ENCODE measurements at places on chromosomes 2 and 18.

DNA sequence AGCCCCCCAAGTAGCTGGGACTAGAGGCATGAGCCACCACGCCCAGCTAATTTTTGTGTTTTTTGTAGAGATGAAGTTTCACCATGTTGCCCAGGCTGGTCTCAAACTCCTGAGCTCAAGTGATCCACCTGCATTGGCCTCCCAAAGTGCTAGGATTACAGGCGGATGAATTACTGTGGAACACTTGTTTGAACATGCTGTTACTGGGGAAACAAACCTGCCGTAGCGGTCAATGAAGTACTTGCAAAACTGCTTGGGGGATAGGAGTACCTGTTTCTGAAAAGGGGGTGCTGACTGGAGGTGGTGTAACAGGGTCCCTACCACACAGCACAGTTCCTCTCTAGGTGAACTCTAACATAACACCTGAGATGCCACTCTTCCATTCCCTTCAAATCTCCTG lies 5.9 kb upstream of the IMPACT start:
- DNase-seq = no peak

GRCh38 chr2:68203587-68203986 lies 45.9 kb downstream of the PNO1 start:
- DNase-seq = no peak

- no peak for DNase-seq
Measured at GRCh38 chr18:67134911-67135310, 381.6 kb downstream of the DSEL start.

- DNase-seq = no peak
Measured at GRCh38 chr18:61282926-61283325, 50.3 kb upstream of the CDH20 start.

GRCh38 chr2:219512524-219513216 lies 1.6 kb upstream of the ASIC4 start:
- no peak for DNase-seq

DNA sequence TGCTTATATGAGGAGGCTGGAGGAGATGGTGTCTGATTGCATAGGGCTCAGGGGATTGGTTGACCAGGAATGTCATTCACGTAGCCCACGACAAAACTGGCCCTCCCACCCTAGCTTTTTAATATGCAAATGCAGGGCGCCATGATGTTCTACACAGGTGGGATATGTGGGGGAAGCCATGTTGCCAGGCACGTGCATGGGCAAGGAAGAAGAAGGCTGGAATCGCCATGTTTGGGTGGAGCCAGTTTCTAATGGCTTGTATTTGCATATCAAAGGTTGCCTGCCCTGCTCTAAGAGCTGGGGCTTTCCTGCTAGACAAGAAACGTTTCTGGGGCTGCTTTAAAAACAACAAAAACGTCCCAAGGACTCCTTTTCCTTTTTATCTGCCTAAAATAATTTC lies 26.5 kb upstream of the LINC00305 start:
- no peak for DNase-seq

DNA sequence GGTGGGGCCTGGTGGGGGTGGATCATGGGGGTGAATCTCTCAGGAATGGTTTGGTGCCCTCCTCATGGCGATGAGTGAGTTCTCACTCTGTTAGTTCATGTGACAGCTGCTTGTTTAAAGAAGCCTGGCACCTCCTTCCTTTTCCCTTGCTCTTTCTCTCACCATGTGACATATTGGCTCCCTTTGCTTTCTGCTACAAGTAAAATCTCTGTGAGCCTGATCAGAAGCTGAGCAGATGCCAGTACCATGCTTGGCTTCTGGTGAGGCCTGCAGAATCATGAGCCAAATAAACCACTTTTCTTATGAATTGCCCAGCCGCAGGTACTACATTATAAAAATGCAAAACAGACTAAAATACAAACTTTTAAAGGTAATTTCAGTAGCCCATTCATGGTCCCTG lies 73.4 kb upstream of the TEX51 start:
- no peak for DNase-seq

DNA sequence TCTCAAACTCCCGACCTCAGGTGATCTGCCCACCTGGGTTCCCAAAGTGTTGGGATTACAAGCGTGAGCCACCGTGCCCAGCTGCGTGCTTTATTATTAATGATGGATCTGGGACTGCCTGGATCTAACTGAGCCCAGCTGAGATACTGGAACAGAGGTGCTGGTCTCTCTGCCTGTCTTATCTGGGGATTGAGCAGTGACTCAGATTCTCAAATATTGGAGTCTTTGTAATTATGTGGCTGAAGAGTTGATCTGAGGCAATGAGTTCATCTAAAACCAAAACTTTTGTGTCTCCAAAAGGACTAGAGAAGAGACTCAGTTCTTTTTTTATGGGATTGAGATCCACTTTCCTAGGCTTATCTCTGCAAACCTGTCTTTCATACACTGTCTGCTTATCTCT lies 16.3 kb downstream of the PLEKHB2 start:
- DNase-seq = peak; percentile 6

- peak; percentile 95 for DNase-seq
Measured at GRCh38 chr18:70154591-70155194, 50.8 kb downstream of the RTTN start.

DNA sequence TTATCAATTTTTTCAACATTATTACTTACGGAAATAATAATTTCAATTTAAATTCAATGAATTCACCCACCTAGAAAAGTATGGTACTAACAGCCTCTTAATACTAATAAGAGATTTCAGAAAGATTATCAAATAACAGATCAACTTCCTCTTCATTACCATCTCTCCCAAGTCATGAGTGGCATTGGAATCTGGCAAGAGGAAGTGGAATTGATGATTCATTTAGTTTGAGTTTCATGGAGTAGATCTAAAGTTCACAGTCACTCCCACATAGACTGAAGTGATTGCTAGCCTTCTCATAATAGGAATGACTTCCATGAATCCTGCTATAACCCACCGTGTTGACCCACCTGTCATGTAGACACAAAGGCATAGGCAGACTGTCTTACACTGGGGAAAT lies 77.7 kb upstream of the WDR75 start:
- DNase-seq = peak; percentile 82

DNA sequence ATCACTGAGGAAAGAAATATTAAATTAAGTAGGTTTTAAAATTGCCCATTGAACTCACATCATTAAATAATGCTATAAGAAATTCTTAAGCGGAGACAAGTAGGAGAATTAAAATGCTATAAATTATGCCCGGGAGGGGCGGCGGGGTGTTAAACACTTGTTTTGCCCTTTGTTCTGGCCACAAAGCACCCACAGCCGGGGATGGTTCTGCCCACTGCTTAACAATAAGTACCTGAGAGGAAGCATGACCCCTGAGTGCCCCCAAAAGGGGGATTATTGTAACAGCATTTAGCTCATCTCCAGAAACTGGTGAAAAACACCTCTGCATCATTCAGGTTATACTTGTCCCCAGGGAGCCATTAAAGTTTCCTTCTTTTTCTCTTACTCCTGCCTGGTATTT lies 332.7 kb upstream of the POU3F3 start:
- DNase-seq = no peak

DNA sequence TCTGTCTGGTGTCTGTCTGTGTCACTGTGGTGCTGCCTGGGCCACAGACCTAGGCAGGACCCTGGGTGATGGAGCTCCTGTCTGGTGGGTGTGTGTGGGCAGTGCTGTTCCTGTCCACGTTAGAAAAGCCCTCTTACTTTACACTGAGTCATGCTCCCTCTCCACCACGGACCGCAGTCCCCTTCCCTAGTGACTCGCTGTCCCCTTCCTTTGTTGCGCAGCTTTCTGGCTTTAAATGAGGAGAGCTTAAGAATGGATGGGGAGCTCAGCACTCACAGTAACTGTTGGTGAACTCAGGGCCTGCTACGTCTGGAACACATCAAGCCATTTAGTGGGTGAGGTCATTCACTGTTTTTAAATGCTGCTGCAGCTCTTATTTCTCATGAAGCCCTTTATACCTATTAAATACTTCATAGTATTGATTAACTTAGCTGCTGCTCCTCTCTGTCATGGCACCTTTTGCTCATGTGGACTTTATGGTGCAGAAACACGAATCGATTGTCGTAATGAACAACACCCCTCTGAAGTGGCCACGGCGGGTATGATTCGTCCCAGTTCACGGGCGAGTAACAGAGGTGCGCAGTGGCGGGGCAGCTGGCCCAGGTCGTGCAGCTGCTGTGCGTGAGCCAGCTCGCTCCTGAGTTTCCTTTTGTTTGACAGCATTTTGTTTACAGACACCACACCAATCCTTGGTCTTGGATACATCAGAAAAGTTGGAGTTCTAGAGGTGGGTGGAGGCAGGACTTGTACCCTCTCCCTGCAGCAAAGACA lies 100.4 kb downstream of the LDLRAD4 start:
- peak; percentile 24 for DNase-seq

- no peak for DNase-seq
Measured at GRCh38 chr18:21960189-21960588, 209.2 kb upstream of the GATA6 start.

DNA sequence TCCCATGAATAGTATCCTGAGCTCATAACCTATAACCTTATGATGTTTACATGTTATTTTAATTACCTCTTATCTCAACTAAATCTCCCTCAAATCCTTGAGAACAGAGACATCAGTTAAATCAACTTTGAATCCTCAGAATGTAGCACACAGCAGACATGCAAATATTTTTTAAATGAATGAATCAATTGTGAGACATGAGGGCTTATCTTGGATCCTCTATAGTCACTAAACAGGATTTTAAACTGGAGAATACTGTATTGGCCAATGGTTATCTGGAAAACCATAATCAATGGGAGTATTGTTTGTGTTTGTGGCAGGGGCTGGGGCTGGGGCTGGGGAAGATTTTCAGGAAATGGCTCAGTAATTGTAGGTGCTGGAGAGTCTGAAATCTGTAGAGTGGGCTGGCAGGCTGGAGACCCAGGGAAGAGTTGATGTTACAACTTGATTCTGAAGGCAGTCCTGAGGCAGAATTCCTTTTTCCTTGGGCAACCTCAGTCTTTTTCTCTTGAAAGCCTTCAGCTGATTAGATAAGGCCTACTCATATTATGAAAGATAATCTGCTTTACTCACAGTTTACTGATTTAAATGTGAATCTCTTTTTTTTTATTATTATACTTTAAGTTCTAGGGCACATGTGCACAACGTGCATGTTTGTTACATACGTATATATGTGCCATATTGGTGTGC lies 106.3 kb downstream of the NCOA1 start:
- no peak for DNase-seq

- DNase-seq = peak; percentile 2
Measured at GRCh38 chr2:128489526-128490273, 171.0 kb upstream of the HS6ST1 start.

DNA sequence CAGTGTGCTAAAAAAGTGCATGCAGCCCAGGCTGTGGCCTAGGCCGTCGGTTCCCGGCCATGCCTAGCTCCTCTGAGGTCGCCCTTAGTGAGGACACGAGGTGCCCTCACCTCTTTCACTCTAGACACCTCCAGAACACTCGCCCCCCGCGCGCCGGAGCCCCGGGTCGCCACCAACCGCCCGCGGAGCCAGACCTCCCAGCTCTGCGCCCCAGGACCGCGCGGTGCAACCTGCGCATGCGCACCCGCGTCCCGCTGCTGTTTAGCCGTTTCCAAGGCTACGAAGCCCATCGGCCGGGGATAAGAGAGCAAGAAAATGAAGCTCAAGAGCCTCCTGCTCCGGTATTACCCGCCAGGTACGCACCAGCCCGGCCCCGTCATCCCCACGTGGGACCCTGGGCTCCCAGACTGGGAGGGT lies at the start of gene DAW1:
TSS of gene DAW1 (plus strand) at position 257 of the 417 bp plus-strand sequence. CDS start at position 316, 59 bp downstream.
- DNase-seq = no peak

DNA sequence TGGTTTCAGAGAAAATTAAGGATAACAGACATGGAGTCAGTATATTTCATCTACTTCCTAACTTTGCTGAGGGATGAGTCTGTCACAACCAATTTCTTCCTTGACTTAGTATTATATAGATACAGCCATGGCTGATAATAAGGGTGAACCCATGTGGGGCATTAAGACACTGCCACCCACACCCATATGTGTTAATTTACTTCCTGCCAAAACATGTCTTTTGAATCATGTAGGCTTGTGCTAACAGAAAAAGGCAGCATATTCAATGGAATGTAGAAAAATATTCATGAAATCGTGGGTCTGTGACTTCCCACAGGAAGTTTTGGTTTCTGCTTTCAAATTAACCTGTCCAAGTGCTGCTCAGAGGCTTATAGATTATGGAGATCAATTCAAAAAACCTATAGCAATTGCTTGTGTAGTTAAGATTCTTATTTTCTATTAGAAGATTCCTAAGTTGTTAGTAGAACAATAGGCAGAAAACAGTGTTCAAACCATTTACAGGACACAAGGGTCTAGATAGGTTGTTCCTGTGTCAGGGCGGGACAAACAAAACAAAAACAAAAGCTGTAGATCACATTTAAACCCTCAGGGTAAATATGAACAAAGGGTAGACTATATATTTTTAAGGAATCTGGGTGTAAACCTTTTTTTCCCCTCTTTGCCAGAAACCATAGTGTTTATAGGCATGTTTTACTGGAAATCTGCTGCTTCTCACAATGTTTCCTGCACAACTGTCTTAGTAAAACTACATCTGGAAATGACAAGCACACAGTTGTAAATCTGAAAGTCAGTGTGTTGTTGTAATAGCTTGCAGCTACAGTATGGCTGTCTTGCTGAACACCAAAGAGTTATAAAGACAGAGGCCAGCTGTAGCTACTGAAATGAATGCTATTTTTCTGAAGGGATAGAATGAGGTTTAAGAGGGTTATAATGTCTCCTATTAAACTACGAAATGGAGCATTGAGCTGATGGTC lies 691.2 kb downstream of the EPHA4 start:
- DNase-seq = no peak

DNA sequence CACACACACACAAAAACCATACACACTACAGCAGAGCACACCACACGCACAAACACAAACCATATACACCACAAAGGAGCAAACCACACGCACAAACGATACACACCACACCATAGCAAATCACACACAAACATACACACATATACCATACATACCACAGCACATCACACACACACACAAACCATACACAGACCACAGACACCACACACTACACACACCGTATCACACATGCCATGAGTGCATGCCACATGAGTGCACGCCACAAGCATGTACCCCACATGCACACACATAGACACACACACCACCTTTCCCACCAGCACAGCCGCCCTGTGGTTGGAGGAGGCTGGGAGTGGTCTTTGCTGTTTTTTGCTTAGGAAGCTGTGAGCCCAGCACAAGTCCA lies 517.1 kb upstream of the MYT1L start:
- DNase-seq = no peak

DNA sequence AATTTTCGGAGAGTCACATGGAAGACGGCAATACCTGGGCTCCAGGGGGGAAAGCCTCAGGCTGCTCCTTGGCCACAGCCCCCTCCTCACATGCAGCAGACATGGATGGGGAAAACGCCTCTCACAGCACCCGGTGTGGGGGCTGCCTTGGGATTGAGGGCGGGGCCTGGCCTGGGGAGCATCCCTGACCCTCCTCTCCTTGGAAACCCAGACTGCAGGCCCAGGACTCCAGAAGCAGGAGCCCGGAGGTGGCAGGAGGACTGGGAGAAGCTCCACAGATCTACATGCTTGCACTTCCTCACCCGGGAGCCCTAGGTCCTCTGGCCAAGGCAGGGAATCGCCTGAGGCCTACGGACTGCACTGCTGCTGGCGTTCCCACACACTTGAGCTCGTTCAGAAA lies 12.1 kb upstream of the HES6 start:
- DNase-seq = no peak
